Esophagus squamous epithelium (tissue), 5 donors: ENCODE measurements at places on chromosomes 12 and 14. TPM values are rescaled to one million over a fixed set of nuclear protein-coding genes. Genes with fewer than 3 reads are reported as not detected.
A peak's percentile ranks its signal among the peaks of the same experiment; 100 is the strongest.

GRCh38 chr12:83823386-83824045 lies 1089.1 kb downstream of the SLC6A15 start:
- no peak overlapping the region for H3K27ac ChIP-seq
- DNase-seq = no peak
- no peaks in the 10 kb centered on the region for H3K36me3 ChIP-seq
- H3K4me1 ChIP-seq = no peaks in the 10 kb centered on the region
- no peak overlapping the region for H3K4me3 ChIP-seq

The MED6 gene
- 29.2 TPM for total RNA-seq

DNA sequence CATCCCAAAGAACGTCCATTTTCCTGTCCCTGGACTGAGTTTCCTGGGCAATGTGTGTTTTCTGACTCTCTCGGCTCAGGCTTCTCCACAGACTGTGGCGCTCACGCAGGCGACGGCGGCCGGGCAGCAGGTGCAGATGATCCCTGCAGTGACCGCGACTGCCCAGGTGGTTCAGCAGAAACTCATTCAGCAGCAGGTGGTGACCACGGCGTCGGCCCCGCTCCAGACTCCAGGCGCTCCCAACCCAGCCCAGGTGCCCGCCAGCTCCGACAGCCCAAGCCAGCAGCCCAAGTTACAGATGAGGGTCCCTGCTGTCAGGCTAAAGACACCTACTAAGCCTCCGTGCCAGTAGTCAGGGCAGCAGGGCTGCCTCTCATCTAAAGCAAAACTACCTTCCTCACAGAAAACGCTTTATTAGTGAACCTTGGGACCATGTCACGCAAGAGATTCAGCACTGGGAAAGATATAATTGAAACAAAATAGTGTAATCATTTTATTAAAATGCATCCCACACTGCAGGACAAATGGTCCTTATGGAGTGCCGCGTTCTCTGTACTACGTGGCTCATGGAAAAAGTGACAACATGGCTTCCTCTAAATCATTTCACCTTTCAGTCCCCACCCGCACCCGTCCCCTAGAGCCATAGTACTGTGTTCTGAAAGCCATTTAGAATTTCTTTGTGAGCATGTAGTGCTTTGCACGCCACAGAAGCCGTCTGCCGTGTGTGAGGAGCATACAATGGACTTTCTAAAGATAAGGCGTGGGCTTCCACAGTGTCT lies 66.6 kb downstream of the DDX51 start:
- no peaks in the 10 kb centered on the region for H3K36me3 ChIP-seq
- H3K4me3 ChIP-seq = no peak overlapping the region
- peak overlapping the region; percentile 33 for H3K27ac ChIP-seq
- H3K27me3 ChIP-seq = no peaks in the 10 kb centered on the region
- DNase-seq = no peak

DNA sequence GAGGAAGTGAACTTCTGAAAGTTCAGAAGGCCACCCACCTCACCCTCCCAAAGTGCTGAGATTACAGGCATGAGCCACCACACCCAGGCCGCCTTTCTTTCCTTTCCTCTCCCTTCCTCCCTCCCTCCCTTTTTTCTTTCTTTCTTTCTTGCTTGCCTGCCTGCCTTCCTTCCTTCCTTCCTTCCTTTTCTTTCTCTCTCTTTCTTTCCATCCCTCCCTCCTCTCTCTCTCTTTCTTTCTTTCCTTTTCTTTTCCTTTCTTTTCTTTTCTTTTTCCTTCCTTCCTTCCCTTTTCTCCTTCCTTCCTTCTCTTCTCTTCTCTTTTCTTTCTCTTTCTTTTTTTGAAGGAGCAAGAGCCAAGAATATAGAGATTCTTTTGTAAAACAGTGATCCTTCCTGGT lies 208.3 kb upstream of the HMGA2 start:
- no peak overlapping the region for H3K27ac ChIP-seq
- H3K36me3 ChIP-seq = no peaks in the 10 kb centered on the region
- H3K27me3 ChIP-seq = no peaks in the 10 kb centered on the region
- no peak overlapping the region for H3K4me3 ChIP-seq
- H3K4me1 ChIP-seq = no peaks in the 10 kb centered on the region

- H3K36me3 ChIP-seq = peaks cover 19% of the 10 kb centered on the region
- DNase-seq = no peak
- peak overlapping the region; percentile 59 for H3K27ac ChIP-seq
- peaks cover 11% of the 10 kb centered on the region for H3K4me1 ChIP-seq
- no peaks in the 10 kb centered on the region for H3K27me3 ChIP-seq
These were observed 9.2 kb upstream of the PAPLN start for GRCh38 chr14:73227812-73228781.

- no peak overlapping the region for H3K27ac ChIP-seq
- H3K27me3 ChIP-seq = no peaks in the 10 kb centered on the region
- no peaks in the 10 kb centered on the region for H3K36me3 ChIP-seq
- peaks cover 7% of the 10 kb centered on the region for H3K4me1 ChIP-seq
These were observed 152.3 kb upstream of the C14orf180 start for GRCh38 chr14:104427131-104427851.

DNA sequence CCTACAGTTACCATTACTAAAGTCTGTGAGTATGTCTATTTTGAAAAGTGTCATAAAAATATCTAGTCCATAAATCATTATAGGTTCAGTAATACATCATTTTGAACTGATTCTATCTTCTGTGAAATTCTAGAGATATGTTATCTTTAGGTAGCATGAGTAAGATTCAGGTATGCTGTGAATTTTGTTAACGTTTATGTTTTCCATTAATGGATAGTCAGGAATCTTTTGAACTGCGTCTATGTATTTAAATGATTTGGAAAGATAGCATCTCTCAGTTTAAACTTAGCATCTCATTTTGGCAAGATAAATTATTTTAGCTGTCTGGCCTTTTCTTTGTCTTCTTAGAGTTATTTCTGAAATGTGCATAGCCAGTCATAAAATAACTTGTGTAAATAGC lies 8.3 kb downstream of the ALG10B start:
- DNase-seq = no peak
- H3K27me3 ChIP-seq = no peaks in the 10 kb centered on the region
- no peak overlapping the region for H3K27ac ChIP-seq
- no peaks in the 10 kb centered on the region for H3K36me3 ChIP-seq
- no peaks in the 10 kb centered on the region for H3K4me1 ChIP-seq

GRCh38 chr12:6078398-6079096 lies 45.9 kb downstream of the VWF start:
- H3K4me3 ChIP-seq = no peak overlapping the region
- peaks cover 56% of the 10 kb centered on the region for H3K4me1 ChIP-seq
- no peak for DNase-seq
- peak overlapping the region; percentile 0 for H3K27ac ChIP-seq
- no peaks in the 10 kb centered on the region for H3K27me3 ChIP-seq
- no peaks in the 10 kb centered on the region for H3K36me3 ChIP-seq

GRCh38 chr14:34030864-34031263 lies 80.0 kb upstream of the EGLN3 start:
- no peak for DNase-seq
- no peak overlapping the region for H3K4me3 ChIP-seq
- H3K27ac ChIP-seq = peak overlapping the region; percentile 63
- peaks cover 6% of the 10 kb centered on the region for H3K4me1 ChIP-seq
- no peaks in the 10 kb centered on the region for H3K36me3 ChIP-seq

GRCh38 chr14:93736378-93737014 lies 51.8 kb downstream of the PRIMA1 start:
- no peak for DNase-seq
- H3K4me1 ChIP-seq = no peaks in the 10 kb centered on the region
- H3K27ac ChIP-seq = no peak overlapping the region
- H3K4me3 ChIP-seq = no peak overlapping the region

DNA sequence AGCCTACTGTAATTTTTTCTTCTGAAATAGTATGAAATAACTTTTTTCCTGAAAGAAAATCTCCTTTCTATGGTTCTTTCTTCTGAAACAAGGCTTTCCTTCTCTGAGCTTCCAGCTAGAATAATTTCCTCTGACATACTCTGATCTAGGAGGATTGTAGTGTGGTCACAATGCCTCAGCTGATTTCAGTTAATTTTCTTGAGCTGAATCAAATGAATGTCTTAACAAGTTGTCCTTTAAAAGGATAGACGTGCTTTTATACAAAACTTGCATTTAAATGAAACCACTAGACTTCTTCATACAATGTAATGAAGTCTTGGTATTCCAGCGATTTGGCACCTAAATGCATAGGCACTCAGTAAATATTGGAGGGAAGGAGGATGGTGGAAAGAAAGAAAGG lies 94.4 kb downstream of the BICD1 start:
- no peaks in the 10 kb centered on the region for H3K36me3 ChIP-seq
- no peaks in the 10 kb centered on the region for H3K4me1 ChIP-seq
- no peak overlapping the region for H3K4me3 ChIP-seq
- DNase-seq = no peak
- H3K27ac ChIP-seq = no peak overlapping the region

DNA sequence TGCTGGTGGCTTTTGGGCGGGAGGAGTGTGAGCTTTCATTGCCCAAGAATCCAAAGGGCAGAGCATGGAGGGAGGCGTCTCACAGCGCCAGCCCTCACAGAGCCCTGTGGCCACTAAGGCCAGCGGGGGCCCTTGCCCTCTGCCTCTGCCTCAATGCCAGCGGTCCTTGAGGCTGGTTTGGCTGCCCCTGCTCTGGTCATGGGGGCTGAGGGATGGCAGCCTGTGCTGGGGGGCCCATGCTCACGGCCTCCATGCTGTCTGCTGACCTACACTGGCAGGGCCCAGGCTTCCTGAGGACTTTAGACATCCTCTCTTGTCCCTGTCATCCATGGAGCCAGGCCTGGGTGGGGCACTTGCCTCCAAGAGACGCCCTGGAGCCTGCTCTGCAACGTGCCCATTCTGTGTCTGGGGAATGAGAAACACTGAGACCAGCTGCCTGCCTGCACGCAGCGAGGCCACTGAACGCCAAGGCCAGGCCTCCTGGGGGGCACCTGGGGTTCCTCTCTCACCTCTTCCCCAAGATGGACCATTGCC lies 143.4 kb downstream of the KIF26A start:
- H3K4me3 ChIP-seq = no peak overlapping the region
- peaks cover 11% of the 10 kb centered on the region for H3K4me1 ChIP-seq
- no peak for DNase-seq
- H3K36me3 ChIP-seq = no peaks in the 10 kb centered on the region
- H3K27me3 ChIP-seq = no peaks in the 10 kb centered on the region
- H3K27ac ChIP-seq = no peak overlapping the region

GRCh38 chr12:79397609-79398008 lies 293.2 kb downstream of the PAWR start:
- no peaks in the 10 kb centered on the region for H3K36me3 ChIP-seq
- H3K27ac ChIP-seq = no peak overlapping the region
- H3K4me3 ChIP-seq = no peak overlapping the region
- H3K4me1 ChIP-seq = no peaks in the 10 kb centered on the region
- no peak for DNase-seq
- H3K27me3 ChIP-seq = no peaks in the 10 kb centered on the region

The KCNMB4 gene
- total RNA-seq = not detected

- DNase-seq = no peak
- peak overlapping the region; percentile 52 for H3K27ac ChIP-seq
- H3K4me1 ChIP-seq = peaks cover 31% of the 10 kb centered on the region
These were observed 47.5 kb downstream of the PRKCH start for GRCh38 chr14:61368781-61369453.

The RNF212B gene
- not detected for total RNA-seq

The IL23A gene
- total RNA-seq = 2.6 TPM

- no peak overlapping the region for H3K4me3 ChIP-seq
- H3K27ac ChIP-seq = no peak overlapping the region
- no peak for DNase-seq
These were observed 6.3 kb downstream of the GON7 start for GRCh38 chr14:93200553-93200952.

DNA sequence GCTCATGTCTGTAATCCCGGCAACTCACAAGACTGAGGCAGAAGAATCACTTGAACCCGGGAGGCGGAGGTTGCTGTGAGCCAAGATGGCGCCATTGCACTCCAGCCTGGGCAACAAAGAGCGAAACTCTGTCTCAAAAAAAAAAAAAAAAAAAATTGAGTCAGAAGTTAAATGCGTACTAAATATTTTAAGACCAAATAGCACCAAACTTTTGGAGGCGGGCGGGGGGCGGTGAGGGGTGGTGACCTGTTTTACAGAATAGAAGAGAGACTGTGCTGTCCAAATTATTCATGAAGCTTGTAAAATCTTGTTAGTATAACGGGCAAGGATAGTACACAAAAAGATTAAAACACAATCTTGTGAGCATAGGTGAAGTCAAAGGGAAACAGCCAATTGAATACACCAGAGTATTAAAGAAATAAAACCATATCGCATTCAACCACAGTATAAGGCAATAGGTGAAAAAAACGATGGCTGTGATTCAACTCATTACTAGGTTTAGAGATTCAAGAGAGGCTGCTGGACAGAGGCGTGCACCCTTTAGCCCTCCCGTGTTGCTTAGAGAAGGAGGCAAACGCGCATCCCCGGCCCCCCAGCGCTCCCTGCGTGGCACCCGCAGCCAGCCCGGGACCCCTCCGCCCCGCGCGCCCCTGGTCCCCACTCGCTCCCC lies 571 bp downstream of the ZNF891 start:
- H3K27ac ChIP-seq = peak overlapping the region; percentile 93
- no peaks in the 10 kb centered on the region for H3K36me3 ChIP-seq
- peak overlapping the region; percentile 82 for H3K4me3 ChIP-seq
- H3K4me1 ChIP-seq = no peaks in the 10 kb centered on the region
- DNase-seq = no peak

The PLCZ1 gene
- total RNA-seq = not detected

GRCh38 chr14:31476131-31476866 lies 11.5 kb downstream of the GPR33 start:
- H3K36me3 ChIP-seq = no peaks in the 10 kb centered on the region
- H3K27ac ChIP-seq = no peak overlapping the region
- H3K27me3 ChIP-seq = no peaks in the 10 kb centered on the region

- no peaks in the 10 kb centered on the region for H3K4me1 ChIP-seq
- no peak overlapping the region for H3K27ac ChIP-seq
- no peaks in the 10 kb centered on the region for H3K27me3 ChIP-seq
- no peak overlapping the region for H3K4me3 ChIP-seq
- no peaks in the 10 kb centered on the region for H3K36me3 ChIP-seq
These were observed 11.5 kb downstream of the TECPR2 start for GRCh38 chr14:102374264-102374663.

DNA sequence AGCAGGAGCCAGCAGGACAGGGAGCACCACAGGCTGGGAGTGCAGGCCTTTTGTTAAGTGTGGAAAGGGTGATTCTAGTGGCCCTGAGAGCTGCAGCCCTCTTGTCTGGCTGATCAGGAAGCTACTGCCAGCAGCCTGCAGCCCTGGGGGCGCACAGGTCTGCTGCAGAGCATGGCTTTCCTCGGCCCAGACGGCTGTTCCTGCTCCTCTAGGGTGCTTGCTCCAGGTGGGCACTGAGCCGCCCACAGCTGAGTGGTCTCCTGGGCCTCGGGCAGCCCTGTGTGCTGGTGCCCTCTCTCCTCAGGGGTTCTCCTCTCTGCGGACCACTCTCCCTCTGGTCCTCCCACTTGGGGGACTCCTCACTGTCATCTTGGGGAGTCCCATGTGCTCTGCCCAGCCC lies 18.9 kb downstream of the CCDC88C start:
- H3K27ac ChIP-seq = peak overlapping the region; percentile 89
- H3K27me3 ChIP-seq = no peaks in the 10 kb centered on the region
- DNase-seq = no peak
